Naive thymus-derived CD4-positive, alpha-beta T cell (primary cell): ENCODE measurements at places on chromosomes 2 and 18. TPM values are rescaled to one million over a fixed set of nuclear protein-coding genes. Genes with fewer than 3 reads are reported as not detected.

Gene SCN1A
- total RNA-seq: not detected

Gene C2orf42
- 20.6 TPM for total RNA-seq

Gene COX7A2L
- total RNA-seq: 57.3 TPM

Gene RGPD3
- total RNA-seq: 0.47 TPM

Gene CFAP65
- not detected for total RNA-seq

Gene CHRND
- total RNA-seq: not detected

Gene CNGA3
- total RNA-seq: not detected

Gene OTX1
- total RNA-seq: not detected

Gene POLR1A
- 25.9 TPM for total RNA-seq

Gene SOX11
- not detected for total RNA-seq

Gene MFSD6
- 49.3 TPM for total RNA-seq

Gene TWIST2
- not detected for total RNA-seq

Gene GMPPA
- total RNA-seq: 22.4 TPM

Gene HOXD3
- total RNA-seq: not detected

Gene ZCCHC2
- total RNA-seq: 68.5 TPM

Gene TMEM198
- total RNA-seq: 0.45 TPM

Gene CYTIP
- 406 TPM for total RNA-seq

Gene PROC
- not detected for total RNA-seq

Gene RUFY4
- total RNA-seq: 0.40 TPM

Gene HMSD
- not detected for total RNA-seq

Gene PRKRA
- 38.2 and 40.8 TPM in 2 replicates for total RNA-seq

Gene LYPD1
- total RNA-seq: not detected

Gene PRKAG3
- not detected for total RNA-seq

Gene SNORC
- 3.0 TPM for total RNA-seq

Gene IL1F10
- not detected in 2 replicates for total RNA-seq

Gene LOXHD1
- 0.12 TPM in 1 of 2 replicates, not detected in the other for total RNA-seq

Gene RAB17
- not detected for total RNA-seq

Gene VIL1
- 0.69 TPM for total RNA-seq

Gene TMEM178A
- 0.32 TPM for total RNA-seq

Gene KLHL30
- not detected in 2 replicates for total RNA-seq
